ENCODE measurements at places on chromosomes 6 and 20. TPM values are rescaled to one million over a fixed set of nuclear protein-coding genes. Genes with fewer than 3 reads are reported as not detected.

GRCh38 chr6:31968326-31968725 lies 3.6 kb downstream of the DXO start:
- no peak for DNase-seq

DNA sequence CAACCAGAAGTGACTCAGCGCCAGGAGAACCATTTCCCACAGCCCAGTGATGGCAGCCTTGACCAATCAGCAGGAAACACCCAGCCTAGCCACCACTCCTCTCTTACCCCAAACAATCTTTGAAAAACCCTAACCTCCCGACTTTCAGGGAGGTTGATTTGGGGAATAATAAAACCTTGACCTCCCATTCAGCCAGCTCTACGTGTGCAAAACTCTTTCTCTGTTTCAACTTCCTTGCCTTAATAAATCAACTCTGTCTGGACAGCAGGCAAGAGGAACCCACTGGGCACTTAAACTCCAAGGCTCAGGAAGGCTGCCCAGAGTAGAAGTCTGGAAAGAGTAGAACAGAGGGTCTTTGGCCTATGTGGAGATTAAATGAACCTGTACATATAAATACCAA lies 35.0 kb downstream of the SERPINB1 start:
- DNase-seq = no peak

IMPG1 gene
- total RNA-seq = not detected

C6orf15 gene
- total RNA-seq = not detected

- no peak for DNase-seq
These were observed 56.5 kb upstream of the HFE start for GRCh38 chr6:26030716-26031115.

DNA sequence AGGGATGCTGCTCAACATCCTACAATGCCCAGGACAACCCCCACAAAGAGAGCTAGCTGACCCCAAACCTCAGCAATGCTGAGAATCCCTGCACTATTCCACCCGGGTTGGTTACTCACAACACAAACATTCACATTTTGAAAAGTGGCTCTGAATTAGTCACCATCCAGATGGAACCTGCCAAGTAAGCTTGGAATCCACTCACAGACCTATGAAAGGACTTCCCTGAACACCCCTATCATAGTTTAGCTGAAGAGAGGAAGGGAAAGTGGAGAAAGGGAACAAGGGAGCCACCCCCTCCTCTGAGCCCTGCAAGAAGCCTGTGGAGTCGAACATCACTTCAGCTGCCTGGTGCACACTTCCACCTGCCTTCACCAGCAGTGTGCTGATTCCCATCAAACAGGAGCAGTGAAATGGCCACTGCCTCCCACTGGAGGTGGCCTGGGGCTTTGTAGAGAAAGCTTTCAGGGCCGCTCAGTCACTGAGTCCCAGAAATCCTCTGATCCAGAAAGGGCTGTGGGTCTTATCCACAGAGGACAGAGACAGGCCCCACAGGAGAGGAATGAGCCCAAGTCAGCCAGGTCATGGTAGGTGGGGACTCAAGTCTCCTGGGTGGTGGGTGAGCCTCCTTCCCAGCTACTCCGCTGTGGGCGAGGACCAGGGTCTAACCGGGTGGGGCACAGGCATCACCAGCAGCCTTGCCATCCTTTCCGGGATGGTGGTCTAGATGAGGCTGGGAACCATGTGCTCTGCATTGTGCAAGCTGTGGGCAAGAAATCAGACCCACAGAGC lies 203.7 kb downstream of the SYNDIG1 start:
- no peak for DNase-seq

ULBP2 gene
- total RNA-seq = not detected

GRCh38 chr20:32537657-32538525 lies 47.2 kb downstream of the NOL4L start:
- no peak for DNase-seq

- peak; percentile 78 for DNase-seq
These were observed 573 bp downstream of the SNX3 start for GRCh38 chr6:108260126-108260808.

- no peak for DNase-seq
These were observed 880.9 kb downstream of the PRIM2 start for GRCh38 chr6:58198301-58198700.

OXT gene
- 1.4 TPM for total RNA-seq

DNA sequence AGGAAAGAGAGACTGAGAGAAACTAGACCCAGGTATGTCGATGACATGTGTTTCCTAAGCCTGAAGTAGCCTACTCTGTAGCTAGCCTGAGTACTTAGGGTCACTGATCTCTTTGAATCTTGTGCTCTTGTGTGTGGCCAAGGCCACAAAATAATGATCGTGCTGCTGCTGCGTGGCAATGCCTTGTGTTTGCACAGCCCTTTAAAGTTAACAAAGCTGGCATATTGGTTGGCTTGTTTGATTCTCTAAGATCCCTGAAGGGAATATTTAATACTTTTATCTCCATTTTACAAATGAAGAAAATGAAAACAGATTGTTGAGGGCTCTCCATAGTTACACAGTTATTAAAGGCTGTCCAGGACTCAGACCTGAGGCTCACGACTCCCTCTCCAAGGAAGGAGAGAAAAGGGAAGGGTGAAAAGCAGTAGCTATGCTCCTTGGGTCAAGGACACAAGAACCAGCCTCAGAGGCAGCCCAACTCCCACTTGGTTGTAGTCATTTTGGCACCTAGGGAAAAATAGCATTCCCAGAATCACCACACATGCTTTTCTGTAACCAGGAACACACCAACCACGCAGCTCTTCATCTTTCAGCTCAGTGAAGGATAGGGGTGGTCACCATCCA lies 130.7 kb downstream of the LRFN2 start:
- DNase-seq = no peak

DNA sequence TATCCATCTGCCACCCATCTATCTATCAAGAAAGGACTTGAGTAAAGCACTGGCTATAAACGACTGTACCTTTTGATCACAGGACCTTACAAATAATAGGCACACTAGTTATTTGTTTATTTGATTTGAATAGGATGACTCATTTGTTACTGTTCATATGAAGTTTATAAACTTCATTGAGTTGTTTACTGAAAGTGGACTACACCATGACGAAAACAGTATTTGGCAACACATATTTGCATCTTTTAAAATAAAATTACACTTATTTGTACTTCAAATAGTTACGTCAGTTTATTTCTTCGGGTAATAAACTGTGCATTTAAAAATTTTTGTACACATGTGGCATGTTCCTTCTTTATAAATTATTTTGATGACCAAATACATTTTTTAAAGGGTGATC lies 133.0 kb downstream of the OGFRL1 start:
- no peak for DNase-seq

- DNase-seq = no peak
These were observed 193.3 kb upstream of the CCN2 start for GRCh38 chr6:132144456-132144855.

DNA sequence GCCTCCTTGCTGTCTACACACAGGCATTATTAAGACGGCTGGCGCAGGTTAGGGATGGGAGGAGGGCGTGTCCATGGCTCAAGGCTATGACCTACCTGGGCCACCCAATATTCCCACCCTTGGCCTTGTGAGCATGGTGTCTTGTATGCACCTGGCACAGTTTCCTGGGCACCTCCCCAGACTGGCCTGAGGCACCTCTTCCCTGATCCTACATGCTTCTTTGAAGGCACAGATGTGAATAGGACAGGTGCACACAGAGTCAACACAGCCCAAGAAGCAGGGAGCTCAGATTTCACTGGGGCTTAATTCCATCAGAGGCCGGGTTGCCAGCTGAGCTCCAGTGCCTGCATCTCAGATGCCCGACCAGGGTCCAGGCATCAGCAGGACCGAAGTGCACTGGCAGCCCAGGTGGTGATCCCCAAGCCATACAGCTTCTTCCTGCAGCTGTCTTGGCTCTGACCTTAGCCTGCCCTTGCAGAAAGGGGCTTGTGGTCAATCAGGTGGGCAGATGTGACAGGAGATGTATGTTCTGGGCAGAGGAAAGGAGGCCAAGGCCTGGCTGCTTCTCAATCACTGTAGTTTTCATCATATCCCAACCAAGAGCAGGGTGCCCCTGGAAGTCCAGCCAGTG lies 287.7 kb downstream of the CLIC5 start:
- no peak for DNase-seq

DNA sequence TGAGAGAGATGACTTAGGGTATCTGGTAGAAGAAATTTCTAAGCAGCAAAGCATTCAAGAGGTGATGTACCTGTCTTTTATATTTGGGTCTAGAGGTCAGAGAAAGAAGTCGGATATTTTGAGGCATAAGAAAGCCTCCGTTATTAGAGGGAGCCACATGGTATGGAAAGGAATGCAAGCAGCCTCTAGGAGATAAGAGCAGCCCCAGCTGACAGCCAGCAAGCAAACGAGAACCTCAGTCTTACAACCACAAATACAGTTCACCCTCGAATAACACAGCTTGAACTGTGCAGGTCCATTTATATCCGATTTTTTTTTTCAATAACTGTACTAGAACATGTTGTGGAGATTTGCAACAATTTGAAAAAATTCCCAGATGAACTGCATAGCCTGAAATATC lies 190.7 kb upstream of the VGLL2 start:
- no peak for DNase-seq

GRCh38 chr6:138572885-138573284 lies 73.6 kb upstream of the NHSL1 start:
- DNase-seq = no peak

GRCh38 chr6:24861934-24862333 lies 63.2 kb upstream of the ARMH2 start:
- DNase-seq = peak; percentile 67

Data from B cell (primary cell).